ENCODE measurements at places on chromosomes 2 and 18.

GRCh38 chr2:160257743-160258491 is 57.8 kb upstream of the ITGB6 start:
- DNase-seq = no peak

DNA sequence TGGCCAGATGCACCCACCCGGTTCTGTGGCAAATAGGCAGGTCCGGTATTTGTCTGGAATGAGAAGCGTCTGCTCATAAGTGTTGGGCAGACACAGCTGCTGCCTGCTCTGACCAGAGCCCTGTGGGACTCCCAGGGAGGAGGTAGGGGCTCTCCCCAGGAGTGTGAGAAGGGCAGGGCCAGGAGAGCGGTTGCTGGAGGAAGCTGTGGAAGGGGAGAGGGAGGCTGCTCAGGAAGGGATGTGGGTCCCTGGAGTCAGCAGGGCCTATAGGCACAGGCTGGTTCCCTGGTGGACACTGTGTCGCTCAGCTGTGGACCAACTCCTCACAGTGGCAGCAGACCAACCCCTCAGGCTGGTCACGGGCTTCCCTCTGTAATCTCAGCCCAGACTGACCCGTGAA is 109.2 kb downstream of the DYSF start:
- DNase-seq = no peak

- no peak for DNase-seq
Observed at GRCh38 chr2:219272356-219272755, 6.8 kb upstream of the DNAJB2 start.

DNA sequence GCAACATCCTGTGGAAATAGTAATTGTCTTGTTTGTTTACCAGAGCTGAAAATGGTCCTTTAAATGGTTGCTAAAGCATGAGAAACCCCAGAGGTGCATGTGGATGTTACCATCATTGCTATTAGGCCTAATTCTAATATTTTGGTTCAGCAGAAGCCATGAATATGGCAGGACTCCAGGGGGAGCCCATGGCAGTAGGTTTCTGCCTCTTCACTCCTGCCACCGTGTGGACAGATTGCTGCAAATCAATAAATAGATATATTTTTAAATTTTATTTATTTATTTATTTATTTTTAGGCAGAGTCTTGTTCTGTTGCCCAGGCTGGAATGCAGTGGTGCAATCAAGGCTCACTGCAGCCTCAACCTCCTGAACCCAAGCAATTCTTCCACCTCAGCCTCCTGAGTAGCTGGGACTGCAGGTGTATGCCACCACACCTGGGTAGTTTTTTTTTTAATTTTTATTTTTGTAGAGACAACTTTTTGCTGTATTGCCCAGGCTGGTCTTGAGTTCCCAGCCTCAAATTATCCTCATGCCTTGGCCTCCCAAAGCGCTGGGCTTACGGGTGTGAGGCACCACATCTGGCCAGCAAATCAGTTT is 54.9 kb upstream of the CAPN13 start:
- peak; percentile 79 for DNase-seq

GRCh38 chr2:6641956-6642355 is 223.8 kb downstream of the CMPK2 start:
- no peak for DNase-seq

DNA sequence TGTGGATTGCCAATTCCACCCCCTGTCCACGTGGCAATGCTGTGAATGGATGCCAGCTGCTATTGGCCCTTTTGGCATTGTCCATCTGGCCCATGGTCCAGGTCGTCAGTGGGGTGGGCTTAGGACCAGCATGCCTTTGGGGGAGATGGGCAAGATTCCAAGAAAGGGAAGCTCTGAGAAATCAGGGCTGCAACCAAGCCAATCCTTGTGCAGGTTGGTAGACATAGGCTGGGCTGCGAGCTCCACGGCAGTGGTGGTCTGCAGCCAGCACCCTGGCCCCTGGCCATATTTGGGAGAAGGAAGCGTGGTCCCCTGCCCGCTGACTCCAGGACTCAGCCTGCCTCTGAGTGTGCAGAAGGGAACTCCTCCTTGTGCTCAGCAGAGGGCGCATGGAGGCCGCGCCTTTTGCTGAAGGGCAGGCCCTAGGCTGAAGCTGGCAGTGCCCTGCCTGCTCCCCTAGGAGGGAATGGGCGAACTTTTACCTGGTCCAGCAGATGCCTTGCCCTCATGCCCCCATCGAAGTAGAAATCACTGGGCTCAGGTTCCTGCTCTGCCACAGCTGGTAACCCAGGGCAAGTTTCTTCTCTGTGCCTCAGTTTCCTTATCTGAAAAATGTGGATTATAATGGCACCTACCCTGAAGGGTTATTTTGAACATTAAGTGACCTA is 5.4 kb downstream of the SPR start:
- peak; percentile 65 for DNase-seq

GRCh38 chr2:71101656-71102055 is 28.4 kb downstream of the MCEE start:
- DNase-seq = peak; percentile 5

DNA sequence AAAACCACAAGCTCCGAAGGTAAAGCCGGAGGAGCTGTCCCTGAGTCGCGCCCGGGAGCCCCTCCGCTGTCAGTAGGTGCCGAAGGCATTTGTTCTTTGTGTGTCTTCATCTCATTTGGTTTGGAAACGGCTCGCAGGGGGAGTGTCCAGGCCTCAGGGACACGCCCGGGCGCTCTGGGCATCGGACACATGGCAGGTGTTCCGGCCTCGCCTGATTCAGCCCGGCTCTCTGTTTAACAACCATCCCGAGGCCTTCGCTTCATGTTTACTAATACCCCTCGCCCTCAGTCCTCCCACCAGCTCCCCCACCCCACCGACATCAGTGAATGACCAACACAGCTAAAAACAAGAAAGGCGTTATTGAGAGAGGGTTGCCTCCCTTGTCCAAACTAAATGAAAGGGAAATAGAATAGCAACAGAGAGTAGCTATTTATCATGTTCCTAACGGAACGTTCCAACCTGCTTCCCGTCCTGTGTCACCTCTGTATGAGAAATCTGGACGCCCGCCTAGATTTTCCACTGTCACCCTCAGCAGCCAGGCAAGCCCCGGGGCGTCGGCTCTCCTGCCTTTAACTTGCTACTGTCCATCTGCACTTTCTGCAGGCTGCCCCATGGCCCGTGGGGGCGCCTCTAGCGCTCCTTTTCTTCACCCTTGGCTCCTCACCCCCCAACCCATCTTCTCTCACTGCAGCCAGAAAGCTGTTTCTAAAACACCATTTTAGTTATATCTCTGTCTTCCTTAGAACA is 73.9 kb downstream of the MYCN start:
- no peak for DNase-seq

DNA sequence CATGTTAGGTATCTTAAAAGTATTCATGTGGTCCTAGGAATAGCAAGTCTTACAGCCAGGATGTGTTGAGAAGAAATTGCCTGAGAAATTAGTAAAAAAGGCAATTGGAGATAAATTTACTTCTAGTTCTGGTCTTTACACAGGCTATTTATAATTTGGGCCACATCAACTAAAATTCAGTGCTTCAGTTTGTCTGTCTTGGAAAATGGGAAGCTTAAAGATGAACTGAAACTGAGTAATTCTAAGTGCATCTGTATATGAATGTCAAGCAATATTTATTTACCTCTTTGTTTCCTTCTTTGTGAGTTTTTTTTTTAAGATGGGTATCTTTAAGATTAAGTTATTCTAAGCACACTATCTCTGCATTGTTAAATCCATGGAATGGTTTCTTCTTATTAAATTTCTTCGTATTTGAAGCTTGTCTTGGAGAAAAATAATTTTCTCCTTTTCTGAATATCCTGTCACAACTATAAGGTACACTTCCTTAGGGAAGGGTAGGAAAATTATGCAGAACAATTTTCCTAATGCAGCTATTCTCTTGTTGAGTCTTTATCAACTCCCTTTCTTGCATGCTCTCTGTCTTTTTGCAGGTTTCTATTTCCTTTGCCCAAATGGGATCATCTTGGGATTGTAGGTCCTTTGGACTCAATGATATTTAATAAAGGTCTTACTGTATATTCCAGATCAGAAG is 39.7 kb upstream of the MMADHC start:
- no peak for DNase-seq

- no peak for DNase-seq
Observed at GRCh38 chr2:149629026-149629425, 41.5 kb upstream of the MMADHC start.

- no peak for DNase-seq
Observed at GRCh38 chr2:99811544-99811943, 321.7 kb upstream of the REV1 start.

GRCh38 chr2:26735097-26735496 is 29.0 kb upstream of the SLC35F6 start:
- no peak for DNase-seq

DNA sequence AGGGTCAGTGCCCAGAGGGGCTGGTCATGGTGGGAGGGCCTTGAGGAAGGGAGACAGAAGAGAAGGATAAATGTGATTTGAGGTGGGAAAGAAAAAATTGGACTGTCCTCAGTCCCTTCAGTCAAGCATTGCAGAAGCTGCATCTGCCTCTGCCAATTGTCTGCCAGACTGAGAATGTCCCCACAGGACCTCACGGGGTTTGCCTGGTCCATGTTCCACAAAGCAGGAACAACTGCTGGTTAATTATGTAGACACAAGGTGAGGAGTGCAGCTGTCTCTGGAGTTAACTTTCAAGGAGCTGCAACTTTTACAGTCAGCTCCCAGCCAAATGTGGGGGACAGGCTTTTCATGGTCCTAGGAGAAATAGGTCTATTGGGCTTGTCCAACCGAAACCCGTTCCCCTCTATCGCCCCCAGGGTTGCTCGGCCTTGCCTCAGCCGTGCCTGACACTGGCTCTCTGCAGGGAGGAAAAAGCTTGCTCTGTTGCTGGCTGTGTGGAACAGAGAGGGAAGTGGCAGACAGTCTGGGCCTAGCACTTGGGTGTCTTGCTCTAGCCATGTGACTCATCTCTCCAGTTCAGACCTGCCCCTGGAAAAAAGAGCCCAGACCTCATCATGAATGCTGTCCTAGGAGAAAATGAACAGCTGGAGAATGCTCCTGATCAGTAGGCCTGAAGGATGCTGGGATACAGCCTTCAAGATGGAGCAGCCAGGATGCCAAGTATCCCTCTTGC is 31.1 kb upstream of the PAX8 start:
- peak; percentile 31 for DNase-seq

DNA sequence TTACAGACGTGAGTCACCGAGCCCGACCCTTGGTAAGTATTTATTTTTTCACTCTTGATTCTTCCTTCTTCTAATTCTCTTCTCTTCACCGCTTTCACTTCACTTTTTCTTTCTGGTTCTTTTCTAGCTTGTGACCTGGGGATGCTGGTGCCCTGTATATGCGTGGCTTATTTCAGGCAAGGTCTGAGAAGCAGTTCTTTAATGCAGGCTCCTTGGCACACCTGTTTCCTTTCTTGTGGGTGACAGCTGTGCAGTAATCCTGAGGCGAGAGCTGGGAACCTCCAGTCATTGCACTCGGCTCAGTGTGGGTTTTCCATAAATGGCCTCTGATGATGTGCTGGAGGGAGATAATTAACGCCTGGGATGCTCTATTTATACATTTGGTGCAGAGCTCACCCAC is 193.8 kb downstream of the TSN start:
- DNase-seq = no peak

DNA sequence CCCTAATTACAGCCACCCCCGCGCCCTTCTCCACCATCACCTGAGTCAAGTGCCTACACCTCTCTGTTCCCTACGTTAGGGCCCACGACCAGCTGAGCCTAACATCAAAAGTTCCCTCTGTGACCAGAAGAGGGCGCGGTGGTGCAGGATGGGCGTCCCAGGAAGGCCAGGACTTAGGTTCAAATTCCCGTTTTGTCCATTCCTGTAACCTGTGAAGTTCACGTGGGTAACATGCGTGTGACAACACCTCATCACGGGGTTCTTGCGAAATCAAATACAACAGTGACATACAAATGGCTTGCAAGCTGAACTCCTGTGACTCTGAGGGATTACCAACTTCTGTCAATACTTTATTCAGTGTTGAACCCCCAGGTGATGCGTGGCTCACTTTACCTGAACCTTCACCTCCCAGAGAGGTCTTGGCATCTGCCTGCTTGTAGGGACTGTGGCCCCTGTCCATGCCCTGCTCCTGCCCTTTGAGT is 207.9 kb downstream of the ARL4C start:
- DNase-seq = peak; percentile 72

DNA sequence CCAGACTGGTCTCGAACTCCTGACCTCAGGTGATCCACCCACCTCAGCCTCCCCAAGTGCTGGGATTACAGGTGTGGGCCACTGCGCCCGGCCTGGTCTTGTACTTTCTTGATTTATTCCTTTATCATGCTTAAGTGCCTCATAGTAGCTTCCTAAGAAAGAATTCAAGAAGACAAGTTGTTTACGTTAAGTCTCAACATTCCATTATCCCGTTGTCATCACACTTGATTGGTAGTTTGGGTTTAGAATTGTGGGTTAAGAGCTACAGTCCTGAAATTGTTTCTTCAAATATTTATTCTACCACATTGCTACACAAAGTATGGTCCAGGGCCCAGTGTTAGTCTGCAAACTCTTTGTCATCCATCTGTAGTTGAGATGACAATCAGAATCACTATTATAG is 194.0 kb downstream of the VWC2L start:
- no peak for DNase-seq

- DNase-seq = no peak
Observed at GRCh38 chr2:169702996-169703395, 8.7 kb downstream of the PHOSPHO2 start.

GRCh38 chr18:74519320-74520095 is 14.8 kb upstream of the CNDP1 start:
- no peak for DNase-seq

- no peak for DNase-seq
Observed at GRCh38 chr2:158774681-158775080, 20.4 kb upstream of the DAPL1 start.

DNA sequence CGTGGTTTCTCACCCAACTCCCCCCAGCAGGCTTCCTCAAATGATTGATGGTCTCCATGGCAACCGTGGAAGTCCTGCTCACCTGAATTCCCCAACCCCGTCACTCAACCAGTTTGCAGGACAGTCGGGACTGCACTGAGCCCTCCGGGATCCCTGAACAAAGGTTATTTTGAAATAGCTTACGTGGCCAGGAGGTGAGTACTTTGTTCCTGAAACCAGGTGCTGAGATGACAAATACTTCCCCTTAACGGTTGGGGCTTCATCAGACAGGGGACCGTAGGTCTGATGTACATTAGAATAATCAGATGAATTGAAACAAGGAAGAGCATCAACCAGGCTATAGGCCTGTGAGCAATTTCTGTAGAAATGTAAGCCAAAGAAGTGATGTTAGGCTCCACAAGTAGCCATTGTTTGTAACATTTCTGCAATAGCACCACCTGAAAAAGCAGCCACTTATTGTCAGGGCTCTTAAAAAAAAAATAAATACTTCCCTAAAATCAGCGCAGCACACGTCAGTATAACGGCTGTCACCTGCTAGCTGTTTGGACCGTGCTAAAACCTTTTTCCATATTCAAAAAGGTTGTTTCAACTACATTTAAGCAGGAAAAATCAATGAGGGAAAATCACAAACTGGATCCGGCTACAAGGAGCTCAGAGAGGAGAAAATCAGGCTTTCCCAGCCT is 206.4 kb upstream of the ID2 start:
- DNase-seq = no peak

- no peak for DNase-seq
Observed at GRCh38 chr18:47802802-47803201, 127.7 kb downstream of the SMAD2 start.

GRCh38 chr2:195044801-195045200 is 612.2 kb upstream of the SLC39A10 start:
- no peak for DNase-seq

All from inflammatory macrophage (primary cell).